ENCODE measurements at places on chromosomes 2 and 18.

DNA sequence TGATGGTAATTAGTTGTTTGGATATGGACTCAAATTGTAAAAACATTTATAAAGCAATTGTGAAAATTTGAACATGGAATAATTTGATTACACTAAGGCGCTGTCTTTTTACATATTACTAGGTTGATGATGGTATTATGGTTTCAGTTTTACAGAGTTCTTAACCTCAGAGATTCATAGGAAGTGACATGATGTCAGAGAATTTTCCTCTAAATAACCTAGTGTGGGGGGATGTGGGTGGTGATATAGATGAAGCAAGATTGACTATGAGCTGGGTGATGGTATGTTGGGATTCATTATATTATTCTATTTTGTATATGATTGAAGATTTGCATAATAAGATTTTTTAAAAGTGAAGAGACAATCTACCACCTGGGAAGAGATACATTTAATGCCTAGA is 45.9 kb upstream of the ATP5MC3 start:
- DNase-seq: no peak

DNA sequence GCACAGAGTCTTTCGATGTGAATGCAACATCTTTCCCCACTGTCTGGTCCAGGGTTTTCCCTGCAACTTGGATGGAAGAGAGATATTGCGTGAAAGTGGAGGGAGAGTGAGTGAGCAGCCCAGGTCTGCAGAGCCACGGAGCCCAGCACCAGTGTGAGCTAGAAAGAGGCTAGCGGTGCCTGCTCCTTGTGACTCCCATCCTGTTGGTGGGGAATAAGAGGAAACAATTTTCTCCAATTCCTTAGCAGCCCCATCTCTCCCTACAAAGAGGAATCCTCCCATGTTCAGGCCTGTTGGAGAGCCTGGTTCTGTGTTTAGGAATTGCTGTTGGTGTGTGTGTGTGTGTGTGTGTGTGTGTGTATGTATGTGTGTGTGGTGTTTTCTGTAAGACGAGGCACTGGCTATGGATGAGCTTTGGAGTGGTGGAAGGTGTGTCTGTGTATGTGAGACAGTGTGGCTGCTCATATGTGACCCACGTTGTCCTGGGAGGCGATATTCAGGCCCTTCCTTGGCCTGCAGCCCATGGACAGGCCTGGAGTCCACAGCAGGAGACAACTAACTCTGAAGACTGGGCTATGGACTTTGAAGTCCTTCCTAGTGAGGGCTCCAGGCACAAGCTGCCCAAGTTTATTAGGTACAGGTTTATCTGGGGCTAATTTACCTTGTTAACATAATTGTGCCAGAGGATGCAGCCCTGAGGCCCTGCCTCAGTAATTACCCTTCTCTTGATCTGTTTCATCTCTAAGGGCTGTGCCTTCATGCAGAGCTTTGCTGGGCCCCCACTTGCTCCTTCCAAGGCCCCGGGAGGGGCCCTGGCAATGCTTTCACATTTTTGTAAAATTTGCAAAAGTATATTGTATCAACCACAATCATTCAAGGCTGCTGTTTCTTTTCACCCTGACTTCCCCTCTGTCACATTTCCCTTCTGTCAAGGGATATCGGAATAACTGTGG is 88.6 kb upstream of the HAAO start:
- no peak for DNase-seq

GRCh38 chr2:227933884-227934283 is 62.5 kb downstream of the DAW1 start:
- no peak for DNase-seq

DNA sequence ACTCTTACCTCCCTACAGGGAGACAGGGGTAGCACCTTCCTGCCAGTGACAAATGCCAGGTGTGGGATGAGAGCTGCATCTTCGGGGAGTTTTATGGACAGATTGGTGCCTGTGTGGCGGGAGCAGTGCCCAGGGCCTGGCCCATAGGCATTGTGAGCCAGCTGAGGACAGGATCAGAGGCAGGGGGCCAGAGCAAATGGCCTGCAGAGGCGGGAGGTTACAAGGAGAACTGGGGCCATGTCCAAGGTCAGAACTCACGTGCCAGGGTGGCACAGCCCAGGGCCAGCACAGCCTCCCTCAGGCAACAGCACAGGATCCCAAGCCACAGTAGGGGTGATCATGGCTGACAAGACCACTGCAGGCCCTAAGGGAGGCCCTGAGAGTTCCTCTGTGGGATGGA is 40.2 kb upstream of the MCFD2 start:
- no peak for DNase-seq

DNA sequence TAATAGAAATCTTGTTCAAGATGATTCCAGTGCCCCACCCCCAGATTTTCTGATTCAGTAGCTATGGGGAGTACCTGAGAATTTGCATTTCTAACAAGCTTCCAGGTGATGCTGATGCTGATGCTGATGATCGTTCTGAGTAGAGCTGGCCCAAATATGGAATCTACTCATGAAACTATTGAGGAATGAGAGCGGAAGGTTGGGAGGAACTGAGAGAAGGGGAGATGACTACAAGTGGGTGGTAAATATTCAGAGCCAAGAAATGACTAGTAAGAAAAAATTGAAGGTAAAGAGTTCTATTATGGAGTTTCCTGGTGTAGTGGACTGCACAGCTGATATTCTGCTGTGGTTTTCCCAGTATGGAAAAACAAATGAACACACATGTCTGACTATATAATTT is 235.4 kb upstream of the FN1 start:
- DNase-seq: no peak

DNA sequence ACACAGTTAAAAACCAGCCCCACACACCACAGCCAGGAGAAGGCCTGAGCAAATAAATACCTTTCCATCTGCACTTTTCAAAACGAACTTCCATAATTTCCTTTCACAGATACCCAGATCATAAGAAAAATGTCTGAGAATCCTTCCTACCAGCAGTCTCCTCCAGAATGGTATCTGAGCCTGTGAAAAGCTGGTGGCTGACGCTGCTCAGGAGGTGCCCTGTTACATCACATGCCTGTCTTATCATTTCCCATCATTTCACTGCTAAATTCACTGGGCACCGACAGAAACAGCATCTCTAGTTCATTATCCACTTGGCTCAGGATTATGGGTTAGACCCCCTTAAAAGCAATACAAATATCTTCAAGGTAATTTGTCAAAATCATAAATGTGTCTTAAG is 4.4 kb downstream of the CRACDL start:
- no peak for DNase-seq

GRCh38 chr2:202043475-202043874 is 9.8 kb downstream of the FZD7 start:
- no peak for DNase-seq

- peak; percentile 72 for DNase-seq
These were observed 41.9 kb downstream of the TMEM247 start for GRCh38 chr2:46521215-46521683.

GRCh38 chr2:235533616-235534385 is 40.0 kb downstream of the AGAP1 start:
- DNase-seq: no peak

GRCh38 chr2:146741260-146741659 is 1103.6 kb upstream of the ACVR2A start:
- no peak for DNase-seq

- DNase-seq: no peak
These were observed 62.1 kb downstream of the COBLL1 start for GRCh38 chr2:164779383-164780057.

DNA sequence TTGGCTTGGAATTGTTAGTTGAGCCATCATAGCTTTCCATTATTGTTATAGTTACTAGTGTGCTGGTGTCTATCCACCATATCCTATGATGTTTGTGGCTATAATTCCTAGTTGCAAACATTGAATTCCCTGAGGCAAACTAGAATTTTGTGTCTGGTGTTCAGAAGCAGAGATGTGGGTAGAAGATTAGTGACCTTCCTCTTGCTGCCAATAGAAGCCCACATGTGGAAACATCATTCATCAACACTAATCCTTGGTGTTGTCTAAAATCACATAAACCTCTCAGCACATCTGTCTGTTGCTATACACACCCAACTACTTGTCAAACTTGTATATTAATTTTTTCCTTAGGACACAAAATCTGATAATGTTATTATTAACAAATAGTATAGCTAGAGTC is 374.1 kb downstream of the TGIF1 start:
- DNase-seq: no peak

- DNase-seq: no peak
These were observed 19.7 kb downstream of the NT5DC4 start for GRCh38 chr2:112740527-112740926.

GRCh38 chr2:38700881-38701458 is 35.1 kb downstream of the GALM start:
- DNase-seq: no peak

DNA sequence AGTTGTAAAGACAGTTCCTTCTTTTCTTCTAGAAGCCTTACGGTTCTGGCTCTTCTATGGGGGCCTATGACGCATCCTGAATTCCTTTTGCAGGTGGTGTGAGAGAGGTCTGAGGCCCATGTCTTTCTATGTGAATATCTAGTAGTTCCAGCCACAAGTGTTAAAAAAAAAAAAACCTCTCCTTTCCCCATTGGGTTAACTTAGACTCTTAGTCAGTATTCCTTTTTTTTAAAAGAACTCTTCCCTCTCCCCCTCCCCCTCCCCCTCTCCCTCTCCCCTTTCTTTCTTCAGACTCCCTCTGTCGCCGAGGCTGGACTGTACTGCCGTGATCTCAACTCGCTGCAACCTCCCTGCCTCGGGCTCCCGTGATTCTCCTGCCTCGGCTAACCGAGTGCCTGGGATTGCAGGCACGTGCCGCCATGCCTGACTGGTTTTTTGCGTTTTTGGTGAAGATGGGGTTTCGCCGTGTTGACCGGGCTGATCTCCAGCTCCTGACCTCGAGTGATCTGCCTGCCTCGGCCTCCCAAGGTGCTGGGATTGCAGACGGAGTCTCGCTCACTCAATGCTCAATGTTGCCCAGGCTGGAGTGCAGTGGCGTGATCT is 11.4 kb upstream of the CIDEA start:
- no peak for DNase-seq

DNA sequence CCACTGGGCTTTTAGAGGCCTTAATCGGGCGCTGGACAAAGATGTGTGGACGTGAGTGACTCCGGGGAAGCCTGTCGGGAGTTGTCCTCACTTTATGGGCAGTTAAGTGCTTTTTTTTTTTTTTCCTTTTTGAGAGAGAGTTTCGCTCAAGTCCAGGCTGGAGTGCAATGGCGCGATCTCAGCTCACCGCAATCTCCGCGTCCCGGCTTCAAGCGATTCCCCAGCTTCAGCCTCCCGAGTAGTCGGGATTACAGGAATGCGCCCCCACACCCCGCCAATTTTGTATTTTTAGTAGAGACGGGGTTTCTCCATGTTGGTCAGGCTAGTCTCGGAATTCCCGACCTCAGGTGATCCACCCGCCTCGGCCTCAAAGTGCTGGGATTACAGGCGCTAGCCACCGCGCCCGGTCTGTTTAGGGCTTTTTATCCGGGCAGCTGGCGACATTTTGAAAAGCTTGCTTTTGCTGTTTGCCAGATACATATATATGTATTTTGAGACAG is 1.5 kb downstream of the MSH6 start:
- DNase-seq: peak; percentile 36

- no peak for DNase-seq
These were observed 326.8 kb upstream of the DLGAP1 start for GRCh38 chr18:4781873-4782272.

GRCh38 chr2:58497168-58497567 is 256.0 kb upstream of the FANCL start:
- no peak for DNase-seq

DNA sequence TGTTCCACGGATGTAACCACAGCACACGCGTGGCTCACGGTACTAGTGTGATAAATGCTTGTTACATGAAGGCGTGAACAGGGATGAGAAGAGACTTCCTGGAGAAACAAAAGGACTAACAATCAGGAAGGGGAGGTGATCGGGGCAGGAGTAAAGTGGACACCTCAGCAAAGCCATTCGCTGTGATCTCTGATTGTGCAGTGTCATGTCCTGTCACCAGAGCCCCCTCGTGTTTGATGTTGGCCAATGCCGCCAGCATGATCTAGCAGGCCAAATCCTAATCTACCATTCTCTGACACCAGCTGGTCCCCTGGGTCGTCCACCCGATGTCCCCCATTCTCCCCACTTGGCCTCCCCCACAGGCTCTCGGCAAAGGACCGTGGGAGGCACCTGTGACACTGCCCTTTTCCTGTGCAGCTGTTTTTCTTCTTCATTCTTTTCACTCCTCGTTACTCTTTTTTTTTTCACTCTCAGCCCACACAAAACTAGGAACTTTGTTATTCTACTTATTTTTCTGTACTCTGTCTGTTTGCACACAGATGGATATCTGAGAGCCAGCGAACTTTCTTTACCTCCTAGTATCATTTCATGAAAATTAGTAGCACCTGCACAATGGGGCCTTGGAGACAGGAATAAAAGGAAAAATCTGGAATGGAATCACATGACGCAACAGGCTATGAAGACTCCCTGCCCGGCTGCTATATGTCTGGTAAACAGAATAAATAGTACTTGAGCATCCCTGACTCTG is 146.8 kb downstream of the TGIF1 start:
- DNase-seq: peak; percentile 76

GRCh38 chr2:43534569-43534968 is 61.3 kb downstream of the THADA start:
- no peak for DNase-seq

- DNase-seq: no peak
These were observed 195.7 kb upstream of the GALNT5 start for GRCh38 chr2:157061799-157062198.
